ENCODE measurements at places on chromosomes 3 and 15.

- DNase-seq = no peak
Measured at GRCh38 chr15:60124460-60125070, 120.5 kb downstream of the FOXB1 start.

DNA sequence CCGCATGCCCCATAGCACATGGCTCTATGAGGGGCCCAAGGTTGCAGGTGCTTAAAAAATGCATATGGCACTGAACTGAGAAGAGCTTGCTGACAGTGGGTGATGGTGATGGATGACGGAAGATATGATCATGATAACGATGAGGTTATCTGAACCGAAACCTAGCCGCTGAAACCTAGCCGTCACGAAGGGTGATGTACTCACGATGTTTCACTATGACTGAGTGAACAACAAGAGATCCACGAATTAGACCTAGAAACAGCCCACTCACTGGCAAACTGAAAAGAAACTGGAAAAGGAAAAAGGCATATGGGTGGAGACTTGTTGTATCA lies 57.6 kb upstream of the BCL6 start:
- DNase-seq = peak; percentile 4

GRCh38 chr15:70486451-70487386 lies 276.6 kb downstream of the UACA start:
- DNase-seq = peak; percentile 30

- no peak for DNase-seq
Measured at GRCh38 chr3:86930831-86931230, 60.1 kb downstream of the VGLL3 start.

- peak; percentile 83 for DNase-seq
Measured at GRCh38 chr3:50192689-50193141, 1.3 kb downstream of the GNAT1 start.

- DNase-seq = no peak
Measured at GRCh38 chr15:29130476-29130875, 139.1 kb downstream of the NSMCE3 start.

- DNase-seq = no peak
Measured at GRCh38 chr15:45573961-45574629, 13.1 kb upstream of the BLOC1S6 start.

DNA sequence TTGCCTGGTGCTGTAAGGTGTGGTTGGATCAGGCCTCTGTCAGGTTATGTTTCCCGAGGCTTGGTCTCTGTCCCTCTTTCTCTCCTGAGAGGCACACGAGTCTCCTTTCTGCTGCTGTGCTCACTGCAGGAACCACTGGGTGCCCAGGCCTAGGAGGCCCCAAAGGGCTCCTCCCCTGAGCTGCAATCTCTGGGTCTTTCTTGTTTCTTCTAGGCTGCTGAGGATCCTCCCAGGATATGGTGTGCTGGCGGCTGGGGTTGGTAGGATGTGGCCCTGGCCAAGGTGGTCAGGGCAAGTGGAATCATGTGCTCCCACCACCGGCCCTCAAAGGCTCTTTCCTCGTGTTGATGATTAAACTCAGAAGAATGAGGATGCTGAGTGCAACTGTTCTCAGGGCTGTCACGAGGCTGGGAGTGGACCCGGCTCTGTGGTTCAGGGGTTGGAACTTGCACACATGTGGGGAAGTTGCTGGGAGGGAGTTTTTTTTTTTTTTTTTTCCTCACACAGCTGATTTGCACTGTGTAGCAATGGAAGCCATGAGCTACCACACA lies 43.6 kb upstream of the CTSH start:
- DNase-seq = no peak

Data from stimulated activated CD8-positive, alpha-beta memory T cell treated with anti-CD3 and anti-CD28 coated beads, Interleukin-4, amount 100 ng/mL, for 4 hours (primary cell).